ENCODE measurements at places on chromosomes 4 and X.

- no peak for DNase-seq
Observed at GRCh38 chr4:82429728-82430192, 502 bp downstream of the HNRNPDL start.

GRCh38 chrX:27728291-27728690 lies 79.5 kb upstream of the MAGEB10 start:
- no peak for DNase-seq

DNA sequence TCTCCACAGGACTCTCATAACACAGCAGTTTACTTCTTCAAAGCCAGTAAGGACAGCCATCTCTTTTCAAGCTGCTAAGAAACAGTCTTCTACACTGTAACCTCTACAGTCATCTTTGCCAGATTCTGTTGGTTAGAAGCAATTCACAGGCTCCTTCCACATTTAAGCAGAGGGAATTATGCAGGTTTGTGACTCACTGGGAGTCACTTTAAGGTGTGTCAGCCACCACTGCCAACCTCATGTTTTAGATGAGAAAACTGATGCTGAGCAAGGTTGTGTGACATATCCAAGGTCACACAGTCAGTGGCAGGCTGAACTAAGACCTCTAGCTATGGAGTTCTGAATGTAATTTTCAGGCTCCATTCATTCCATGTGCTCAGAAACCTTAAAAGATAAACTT lies 143.5 kb downstream of the QDPR start:
- no peak for DNase-seq

- no peak for DNase-seq
Observed at GRCh38 chr4:144411700-144412099, 234.3 kb upstream of the HHIP start.

GRCh38 chr4:13963601-13964000 lies 336.1 kb upstream of the BOD1L1 start:
- no peak for DNase-seq

DNA sequence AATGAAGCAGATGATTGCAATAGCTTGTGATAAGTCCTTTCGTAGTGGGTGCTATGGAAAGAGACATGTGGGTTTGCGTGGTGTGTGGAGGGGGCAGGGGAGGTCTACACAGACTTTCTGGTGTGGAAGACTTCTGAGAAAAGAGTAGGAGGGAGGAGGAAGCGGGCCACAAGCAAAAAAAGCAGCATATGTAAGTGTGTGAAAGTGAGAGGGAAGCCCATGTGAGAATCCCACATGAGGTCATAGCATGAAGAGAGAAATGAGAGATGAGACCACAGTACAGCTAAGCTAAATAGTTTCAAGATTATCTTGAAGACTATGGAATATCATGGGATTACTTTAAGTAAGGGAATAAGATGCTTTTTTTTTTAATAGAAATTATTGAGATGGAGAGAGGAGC lies 2039.9 kb upstream of the TENM3 start:
- no peak for DNase-seq

GRCh38 chr4:44629280-44629866 lies 22.1 kb downstream of the YIPF7 start:
- no peak for DNase-seq

DNA sequence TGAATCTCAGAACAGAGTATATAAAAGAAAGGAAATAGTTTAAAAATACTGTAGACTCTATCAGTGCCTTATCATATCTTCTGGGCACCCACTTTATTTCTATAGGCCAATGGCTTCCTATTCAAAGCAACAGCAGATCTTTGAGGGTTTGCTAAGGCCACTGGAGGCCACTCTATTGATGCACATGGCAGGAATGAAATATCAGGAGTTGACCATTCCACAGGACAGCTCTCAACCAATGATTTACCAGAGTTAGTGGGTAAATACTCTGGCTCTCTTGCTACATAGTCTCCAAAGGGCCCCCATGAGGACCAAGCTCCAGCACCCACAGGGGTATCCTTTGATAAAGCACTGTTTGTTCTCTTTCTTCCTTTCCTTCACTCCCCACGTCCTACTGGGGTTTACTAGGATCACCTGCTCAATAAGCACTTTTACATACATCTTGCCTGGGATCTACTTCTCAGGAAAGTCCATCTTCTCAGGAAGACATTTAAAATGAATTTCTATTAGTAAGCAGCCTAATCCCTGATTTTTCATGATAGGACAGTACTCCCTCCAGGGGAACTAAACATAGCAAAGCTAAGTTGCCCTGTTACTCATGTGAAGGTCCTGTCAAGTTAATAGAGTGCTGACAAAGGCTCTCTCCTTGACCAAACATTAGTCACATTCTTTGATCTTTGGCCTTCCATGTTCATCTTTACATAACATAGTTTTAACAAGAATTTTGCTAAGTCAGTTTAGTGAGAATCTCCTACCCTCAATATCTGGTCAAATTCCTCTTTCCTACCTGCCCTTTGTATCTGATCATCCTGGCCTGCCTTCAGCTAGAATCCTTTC lies 459.7 kb downstream of the GRXCR1 start:
- no peak for DNase-seq

- DNase-seq = no peak
Observed at GRCh38 chr4:140628016-140628415, 59.3 kb upstream of the UCP1 start.

DNA sequence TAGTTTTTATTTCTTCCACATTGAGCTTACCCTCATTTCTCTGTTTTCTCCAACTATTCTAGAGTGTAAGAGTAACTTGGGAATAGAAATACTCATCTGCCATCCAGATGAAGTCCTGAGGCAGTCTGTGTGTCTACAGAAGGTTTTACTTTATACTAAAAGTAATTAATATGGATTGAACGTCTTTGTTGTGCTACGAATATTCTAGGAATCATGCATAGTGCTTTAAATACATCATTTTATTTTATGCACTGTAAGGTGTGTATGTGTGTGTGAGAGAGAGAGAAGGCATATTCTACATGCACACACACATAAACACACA lies 305.7 kb downstream of the INPP4B start:
- no peak for DNase-seq

- peak; percentile 20 for DNase-seq
Observed at GRCh38 chrX:45850775-45851433, 650.2 kb upstream of the DIPK2B start.

- no peak for DNase-seq
Observed at GRCh38 chr4:154781126-154781982, at the start of gene RBM46. Gene RBM46, plus strand, starts transcription at chr4:154781272. Its CDS starts 15,481 bp downstream, at chr4:154796753.

DNA sequence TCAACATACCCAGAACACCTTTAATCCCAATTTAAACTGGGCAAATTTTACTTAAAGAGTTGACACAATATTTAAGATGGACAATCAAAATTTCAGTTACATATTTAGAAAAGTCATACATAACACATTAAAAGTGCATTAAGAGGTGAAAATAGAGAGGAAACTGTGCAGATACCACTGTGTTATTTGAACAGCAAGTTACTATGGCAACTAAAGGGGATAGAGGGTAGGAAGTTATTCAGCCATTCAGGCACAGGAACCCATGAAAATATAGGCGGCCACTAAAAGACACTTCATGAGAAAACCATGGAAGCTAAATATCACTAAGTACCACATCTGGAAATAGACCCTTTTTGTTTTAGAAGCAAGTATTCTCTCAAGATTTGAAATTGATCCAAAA lies 75.1 kb downstream of the PDGFC start:
- no peak for DNase-seq

DNA sequence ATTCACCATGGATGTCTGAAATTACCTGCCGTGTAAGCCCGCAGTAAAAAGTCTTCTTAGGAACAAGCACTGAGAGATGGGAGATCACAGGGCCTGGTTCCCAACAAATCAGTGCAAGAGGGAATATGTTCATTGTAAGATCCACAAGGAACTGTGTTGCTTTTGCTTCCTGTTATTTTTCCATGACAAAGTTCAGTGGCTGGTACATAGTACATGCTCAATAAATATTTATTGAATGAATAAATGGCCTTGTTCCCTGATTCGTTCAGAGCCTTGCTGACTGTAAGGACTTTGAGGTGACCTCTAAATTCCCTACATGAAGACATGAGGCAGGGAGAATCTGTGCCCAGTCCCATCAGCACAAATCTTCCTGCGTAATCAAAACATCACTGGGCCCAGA lies 7.4 kb downstream of the TMEM31 start:
- no peak for DNase-seq

DNA sequence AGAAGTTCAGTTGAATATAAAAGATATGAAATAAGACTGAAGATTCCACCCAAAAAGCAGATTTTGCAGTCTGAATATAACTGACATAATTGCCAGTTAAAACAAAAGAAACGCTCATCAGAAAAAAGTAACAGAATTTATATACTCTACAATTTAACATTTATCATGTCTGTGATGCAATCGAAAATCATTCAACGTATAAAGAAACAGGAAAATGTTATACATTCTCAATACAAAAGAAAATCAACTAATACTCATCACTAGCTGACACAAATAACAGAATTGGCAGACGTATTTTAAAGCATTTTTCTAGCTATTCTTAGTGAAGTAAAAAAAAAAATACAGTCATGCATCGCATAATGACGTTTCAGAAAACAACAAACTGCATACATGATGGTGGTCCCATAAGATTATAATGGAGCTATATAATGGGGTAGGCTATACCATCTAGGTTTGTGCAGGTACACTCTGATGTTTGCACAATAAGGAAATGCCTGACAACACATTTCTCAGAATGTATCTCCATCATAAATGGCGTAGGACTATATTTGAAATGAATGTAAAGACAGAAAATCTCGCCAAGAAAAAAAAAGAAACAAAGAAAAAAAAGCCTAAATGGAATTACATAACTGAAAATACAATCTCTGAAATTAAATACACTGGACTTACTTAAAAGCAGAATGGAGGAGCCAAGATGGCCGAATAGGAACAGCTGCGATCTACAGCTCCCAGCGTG lies 34.3 kb downstream of the OR13H1 start:
- DNase-seq = no peak

DNA sequence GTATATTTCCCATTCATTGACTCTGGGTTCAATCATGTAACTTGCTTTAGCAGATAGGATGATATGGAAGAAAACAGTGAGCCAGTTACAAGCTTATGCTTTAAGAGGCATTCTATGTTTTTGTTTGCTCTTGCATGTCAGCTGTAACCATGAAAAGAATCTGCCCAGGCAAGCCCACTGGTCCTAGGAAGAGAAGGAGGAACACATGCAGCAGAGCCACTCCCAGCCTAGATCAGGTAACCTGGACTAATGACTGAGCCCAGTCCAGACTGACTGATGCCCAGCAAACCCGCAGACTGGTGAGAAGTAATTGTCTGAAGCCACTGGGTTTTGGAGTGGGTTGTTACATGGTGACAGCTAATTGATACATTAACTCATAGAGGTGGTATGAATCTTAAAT lies 167.9 kb downstream of the COL4A6 start:
- DNase-seq = no peak

DNA sequence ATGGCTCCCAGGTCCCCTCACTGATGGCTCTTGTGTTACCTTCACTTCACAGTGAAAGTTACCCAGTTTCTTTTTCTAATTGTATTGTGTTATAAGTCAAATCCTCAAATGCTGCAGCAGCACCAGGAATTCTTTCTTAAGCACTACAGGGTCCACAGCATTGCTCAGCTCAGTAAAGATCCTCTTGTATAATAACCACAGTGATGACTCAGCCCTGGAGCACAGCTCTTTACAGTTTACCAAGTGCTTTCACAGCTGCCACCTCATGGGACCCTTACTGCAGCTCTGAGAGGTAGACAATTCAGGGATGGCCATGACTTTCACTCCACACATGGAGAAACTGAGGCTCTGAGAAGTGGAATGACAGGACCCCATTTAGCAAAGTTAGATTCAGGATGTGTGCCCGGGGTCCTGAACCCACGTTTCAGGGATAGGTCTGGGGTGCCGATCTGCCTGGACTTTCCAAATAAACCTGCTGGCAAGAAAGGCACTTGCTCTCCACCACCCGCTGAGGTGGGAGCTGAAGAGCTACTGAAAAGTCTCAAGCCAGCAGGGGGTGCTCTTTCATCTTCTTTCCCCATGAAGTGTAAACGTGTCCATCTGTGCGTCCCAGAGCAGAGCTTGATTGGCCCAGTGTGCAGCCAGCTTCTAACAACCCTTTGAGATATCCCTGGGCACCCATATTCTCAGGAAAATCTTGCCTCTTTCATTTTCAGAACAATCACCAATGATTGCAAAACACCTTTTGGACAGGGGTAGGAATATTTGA lies 35.7 kb upstream of the GABRQ start:
- no peak for DNase-seq

DNA sequence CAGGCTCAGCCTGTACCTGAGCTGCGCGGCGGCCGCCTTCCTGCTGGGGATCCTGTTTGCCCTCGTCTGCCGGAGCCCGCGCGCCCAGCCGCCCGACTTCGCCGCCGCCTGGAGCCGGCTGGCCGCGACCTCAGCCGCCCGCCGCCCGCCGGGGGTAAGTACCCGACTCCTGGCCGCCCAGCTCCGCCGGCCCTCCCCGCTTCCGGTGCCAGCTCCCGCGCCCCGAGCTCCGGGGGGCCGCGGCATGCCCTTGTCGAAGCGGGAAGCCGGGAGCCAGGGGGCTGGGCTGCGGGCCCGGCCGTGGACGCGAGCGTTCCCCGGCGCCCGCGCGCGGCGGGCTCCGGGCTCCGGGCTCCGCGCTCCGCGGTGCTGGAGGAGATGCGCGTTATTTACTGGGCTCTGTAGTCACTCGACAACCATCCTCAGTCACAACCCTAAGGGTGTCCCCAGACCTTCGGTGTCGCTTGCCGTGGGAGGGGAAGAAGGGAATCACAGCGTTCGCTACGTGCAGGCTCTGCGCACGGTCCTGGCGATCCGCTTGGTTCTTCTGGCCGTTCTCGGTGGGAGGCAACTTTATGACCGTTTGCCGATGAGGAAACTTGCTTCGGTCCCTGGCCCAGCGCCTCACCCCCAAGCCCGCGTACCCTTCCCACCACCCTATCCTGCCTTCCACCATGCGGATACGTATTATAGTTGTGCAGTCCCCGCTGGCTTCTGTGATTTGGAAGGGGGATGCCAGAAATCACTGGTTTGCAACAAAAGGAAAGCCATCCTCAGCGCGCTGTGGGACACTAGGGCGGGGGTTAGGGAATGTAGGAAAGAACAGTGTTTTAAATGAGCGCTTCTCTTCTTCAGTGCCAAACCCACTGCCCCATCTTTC lies 944 bp downstream of the SNX25 start:
- peak; percentile 29 for DNase-seq

DNA sequence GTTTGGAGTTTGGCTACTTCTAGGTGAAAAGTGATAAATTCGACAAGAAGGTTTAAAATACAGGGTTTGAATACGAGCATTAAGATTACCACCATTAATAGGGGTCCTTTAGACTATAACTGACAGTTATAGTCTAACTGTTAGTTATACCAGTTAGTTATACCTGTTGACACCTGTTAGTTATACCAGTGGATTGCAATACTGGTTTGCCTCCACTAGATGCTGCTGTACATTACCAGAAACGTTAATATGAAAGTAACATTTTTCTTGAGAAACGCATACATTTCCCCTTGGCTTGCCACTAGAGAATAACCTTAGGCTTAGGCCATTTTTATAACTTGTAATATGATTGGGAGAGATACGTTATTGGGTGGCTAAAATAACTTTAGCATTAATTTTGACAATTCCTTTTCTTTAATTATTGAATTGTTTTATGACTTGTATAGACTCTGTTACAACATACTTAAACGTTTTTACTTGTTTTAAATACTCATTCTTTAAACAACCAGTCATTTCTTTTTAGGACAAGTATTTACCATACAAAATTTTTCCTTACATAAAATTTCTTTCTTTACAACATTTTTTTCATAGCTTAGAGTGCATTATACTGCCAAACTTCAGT lies 911.2 kb downstream of the FSTL5 start:
- DNase-seq = no peak

GRCh38 chr4:113593400-113594230 lies 167.9 kb downstream of the CAMK2D start:
- no peak for DNase-seq

- no peak for DNase-seq
Observed at GRCh38 chr4:181437895-181438294, 805.3 kb upstream of the TENM3 start.
